A549 treated with AZD2906 at 1 μM for 4 hours (cell line): ENCODE measurements at places on chromosomes 5 and 9. TPM values are rescaled to one million over a fixed set of nuclear protein-coding genes. Genes with fewer than 3 reads are reported as not detected.

The CPLANE1 gene
- 3.7 to 4.6 TPM (median 4.1 TPM) in 5 replicates for total RNA-seq

The ARID3C gene
- total RNA-seq, result 0.11 to 0.32 TPM (median 0.17 TPM) in 5 replicates

The PTGES gene
- total RNA-seq, result 151 to 187 TPM (median 161 TPM) in 5 replicates

The SVEP1 gene
- 1.5 to 1.8 TPM (median 1.7 TPM) in 5 replicates for total RNA-seq
